ENCODE measurements at places on chromosomes 6 and 20. TPM values are rescaled to one million over a fixed set of nuclear protein-coding genes. Genes with fewer than 3 reads are reported as not detected.
A peak's percentile ranks its signal among the peaks of the same experiment; 100 is the strongest.

The MYCT1 gene
- total RNA-seq, result 120 TPM

The TXNDC5 gene
- total RNA-seq, result 1,097 TPM

The PRL gene
- total RNA-seq, result not detected

The RAET1L gene
- not detected for total RNA-seq

The VSX1 gene
- total RNA-seq, result not detected

- no peak for DNase-seq
These were observed 27.8 kb upstream of the TLDC2 start for GRCh38 chr20:36848078-36848660.

GRCh38 chr6:119584088-119584487 lies 234.5 kb upstream of the MAN1A1 start:
- DNase-seq, result no peak

DNA sequence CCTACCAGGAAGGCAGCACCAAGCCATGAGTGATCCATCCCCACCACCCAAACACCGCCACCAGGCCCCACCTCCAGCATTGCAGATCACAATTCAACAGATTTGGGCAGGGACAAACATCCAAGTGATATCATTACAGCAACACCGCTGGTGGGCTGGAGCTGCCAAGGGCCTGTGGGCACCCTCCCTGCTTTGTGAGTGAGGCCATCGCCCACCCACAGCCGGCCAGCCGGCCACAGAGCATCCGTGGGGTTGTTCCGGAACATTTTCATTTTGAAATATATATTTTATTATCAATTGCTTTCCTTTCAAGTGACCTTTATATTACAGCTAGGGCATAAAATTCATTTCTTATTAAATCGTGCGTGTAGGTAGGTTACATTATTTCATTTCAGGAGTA lies 286.0 kb upstream of the CDH4 start:
- DNase-seq, result no peak

GRCh38 chr20:44496976-44497375 lies 21.3 kb downstream of the TTPAL start:
- no peak for DNase-seq

- DNase-seq, result no peak
These were observed 85.4 kb downstream of the CDYL start for GRCh38 chr6:4861564-4861963.

- DNase-seq, result no peak
These were observed 61.1 kb upstream of the GTSF1L start for GRCh38 chr20:43787937-43788336.

DNA sequence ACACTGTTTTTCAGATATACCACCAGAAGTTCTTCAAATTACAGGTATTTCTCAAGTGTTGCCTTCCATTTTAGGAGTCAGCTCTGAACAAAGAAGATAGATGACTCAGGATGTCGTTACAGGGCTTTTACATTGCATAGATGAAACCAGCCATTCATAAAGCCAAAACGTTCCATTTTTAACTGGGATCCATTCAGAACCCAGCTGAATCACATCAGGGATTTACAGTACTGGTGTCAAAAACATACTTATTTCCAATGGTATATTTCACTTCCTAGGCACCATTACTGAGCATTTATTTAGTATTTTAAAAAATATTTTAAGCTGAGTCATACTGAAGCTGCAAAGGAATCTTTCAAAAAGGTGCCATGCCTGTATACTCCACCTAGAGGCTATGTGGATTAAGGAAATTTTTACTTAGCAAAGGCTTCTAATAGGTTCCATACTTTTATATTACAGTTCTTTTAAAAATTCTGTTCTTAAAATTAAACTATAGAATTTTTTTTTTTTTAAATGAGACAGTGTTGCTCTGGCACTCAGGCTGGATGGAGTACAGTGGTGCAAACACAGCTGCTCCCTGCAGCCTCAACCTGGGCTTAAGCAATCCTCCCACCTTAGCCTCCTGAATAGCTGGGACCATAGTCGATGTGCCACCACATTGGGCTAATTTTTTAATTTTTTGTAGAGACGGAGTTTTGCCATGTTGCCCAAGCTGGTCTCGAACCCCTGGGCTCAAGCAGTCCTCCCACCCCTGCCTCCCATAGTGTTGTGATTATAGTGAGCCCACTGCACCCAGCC lies 2.6 kb downstream of the ASF1A start:
- DNase-seq, result peak; percentile 41

- DNase-seq, result no peak
These were observed 48.7 kb upstream of the DDR1 start for GRCh38 chr6:30835576-30835975.

DNA sequence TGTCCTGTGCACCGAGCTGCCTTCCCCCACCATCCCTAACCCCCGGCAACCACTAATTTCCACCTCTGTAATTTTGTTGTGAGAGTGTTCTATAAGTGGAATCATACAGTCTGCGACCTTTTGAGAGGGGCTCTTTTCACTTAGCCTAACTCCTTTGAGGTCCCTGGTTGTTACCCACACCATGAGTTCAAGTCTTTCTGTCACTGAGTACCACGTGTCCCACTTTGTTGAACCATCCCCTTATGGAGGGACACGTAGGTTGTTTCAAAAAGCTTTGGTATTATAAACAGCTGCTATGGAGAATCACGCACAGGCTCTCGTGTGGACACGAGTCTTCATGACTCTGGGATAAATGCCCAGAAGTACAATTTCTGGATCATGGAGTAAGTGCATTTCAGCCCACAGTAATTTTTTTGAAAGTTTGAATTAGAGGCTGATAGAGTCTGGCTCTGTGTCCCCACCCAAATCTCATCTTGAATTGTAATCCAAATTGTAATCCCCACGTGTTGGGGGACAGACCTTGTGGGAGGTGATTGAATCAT lies 9.5 kb downstream of the FAM209B start:
- no peak for DNase-seq

DNA sequence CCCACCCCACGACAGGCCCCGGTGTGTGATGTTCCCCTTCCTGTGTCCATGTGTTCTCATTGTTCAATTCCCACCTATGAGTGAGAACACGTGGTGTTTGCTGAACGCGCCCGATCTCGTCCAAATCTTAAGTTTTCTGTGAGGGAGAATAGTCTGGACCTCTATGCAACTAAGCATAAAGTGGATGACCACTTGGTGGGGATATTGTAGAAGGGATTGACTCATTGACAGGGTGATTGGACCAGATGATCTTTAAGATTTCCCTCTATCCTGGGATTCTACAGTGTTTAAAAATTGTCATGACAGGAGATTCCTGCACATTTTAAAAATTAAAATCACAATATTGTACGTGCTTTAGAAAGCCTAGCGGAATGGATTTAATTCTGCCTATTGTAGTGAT lies 141.3 kb downstream of the TRMT11 start:
- DNase-seq, result no peak

GRCh38 chr20:20685635-20686034 lies 26.8 kb downstream of the RALGAPA2 start:
- DNase-seq, result no peak

DNA sequence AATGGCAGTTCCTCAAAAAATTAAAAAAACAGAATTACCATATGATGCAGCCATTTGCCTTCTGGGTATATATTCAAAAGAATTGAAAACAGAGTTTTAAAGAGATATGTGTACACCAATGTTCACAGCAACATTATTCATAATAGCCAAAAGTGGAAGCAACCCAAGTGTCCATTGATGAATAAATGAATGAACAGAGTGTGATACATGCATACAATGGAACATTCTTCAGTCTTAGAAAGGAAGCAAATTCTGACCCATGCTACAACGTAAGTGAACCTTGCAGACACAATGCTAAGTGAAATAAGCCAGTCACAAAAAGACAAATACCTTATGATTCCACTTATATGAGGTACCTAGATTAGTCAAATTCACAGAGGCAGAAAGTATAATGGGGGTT lies 34.7 kb upstream of the YWHAB start:
- no peak for DNase-seq

- DNase-seq, result no peak
These were observed 659.2 kb downstream of the HDGFL1 start for GRCh38 chr6:23228439-23229024.

- DNase-seq, result no peak
These were observed 26.8 kb downstream of the DACT2 start for GRCh38 chr6:168292826-168293225.

GRCh38 chr6:116008470-116009243 lies 52.0 kb downstream of the FRK start:
- no peak for DNase-seq

DNA sequence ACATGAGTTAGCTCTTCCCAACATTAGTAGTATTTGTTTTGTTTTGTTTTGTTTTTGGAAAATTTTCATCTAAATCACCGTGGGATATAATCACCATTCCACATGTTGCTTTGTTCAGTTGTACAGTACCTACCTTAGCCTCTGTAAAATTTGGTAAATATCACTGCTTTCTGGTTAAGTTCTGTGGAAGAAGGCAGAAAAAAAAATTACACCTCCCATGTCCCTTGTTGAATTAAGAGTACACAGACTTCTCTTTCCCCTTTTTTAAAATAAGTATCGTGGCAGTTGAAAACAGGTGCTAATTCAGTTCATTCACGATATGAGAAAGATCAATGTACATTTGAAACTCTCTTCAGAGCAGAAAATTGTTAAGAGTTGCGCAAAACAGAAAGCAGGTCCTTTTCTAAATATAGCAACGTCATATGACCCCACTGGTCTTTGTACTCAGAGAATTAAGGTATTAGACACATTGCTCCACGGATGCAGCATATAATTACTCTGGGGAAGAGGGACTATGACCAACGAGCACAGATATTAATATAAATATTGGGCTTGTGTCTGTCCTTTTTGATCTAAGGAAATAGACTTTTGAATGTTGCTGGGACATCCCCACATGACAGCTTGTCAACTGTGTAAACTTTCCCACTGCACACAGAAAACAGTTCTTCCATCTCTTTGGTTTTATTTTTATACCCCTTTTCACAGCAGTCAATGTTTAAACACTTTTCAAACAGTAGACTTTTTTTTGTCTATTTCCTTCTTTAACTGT lies 58.6 kb upstream of the ZNF217 start:
- DNase-seq, result no peak

DNA sequence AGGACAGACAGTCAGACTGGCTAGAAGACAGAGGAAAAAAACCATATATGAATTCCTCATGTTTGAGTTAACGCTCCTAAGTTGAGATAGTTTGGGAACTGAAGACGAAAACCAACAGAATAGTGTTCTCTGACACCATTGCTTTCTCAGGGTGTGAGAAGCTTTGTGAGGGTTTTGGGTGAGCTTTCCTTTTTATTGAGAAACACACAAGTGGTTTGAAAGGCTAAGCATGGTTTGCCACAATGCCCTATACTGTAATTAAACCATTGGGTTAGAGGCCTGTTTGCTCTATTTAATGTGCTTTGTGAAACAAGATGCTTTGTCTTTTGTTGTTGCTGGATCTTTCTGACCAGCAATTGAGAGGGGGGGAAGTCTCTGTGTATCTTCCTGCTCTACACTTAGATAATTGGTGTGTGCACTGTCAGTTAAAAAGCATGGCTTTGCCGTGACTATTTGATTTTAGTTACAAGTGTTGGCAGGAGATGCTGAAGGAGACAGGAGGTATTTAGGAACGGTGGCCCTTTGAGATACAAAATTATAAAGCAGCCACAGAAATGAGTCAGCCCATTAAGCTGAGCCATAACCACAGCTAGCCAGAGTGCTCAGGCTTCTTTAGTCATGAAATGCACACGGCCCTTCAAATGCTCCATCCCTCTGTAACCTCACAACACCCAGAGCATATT lies 273.0 kb upstream of the PREP start:
- no peak for DNase-seq

GRCh38 chr6:142474531-142475289 lies 172.9 kb downstream of the ADGRG6 start:
- peak; percentile 65 for DNase-seq

DNA sequence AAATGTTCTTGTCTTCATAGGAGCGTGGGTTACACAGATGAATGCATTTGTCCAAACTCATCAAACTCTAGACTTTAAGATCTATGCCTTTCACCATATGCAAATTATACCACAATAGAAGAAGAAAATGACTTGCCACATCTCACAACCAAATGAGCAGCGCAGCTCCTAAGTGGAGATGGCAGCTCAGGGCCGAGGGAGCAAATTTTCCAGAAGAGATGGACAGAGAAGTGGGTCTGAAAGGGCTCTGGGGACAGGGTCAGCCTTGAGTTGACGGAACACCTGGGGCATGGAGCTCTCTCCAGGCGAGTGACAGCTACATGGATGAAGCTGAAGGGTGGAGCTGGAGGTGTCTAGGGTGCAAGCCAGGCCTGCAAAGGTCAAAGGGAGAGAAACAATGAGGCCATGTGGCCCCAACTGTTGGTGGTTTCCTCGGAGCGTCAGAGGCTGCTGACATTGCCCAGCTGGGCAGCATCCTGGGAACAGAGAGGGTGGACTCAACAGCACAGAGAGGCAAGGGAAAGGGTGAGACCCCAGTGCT lies 228.3 kb downstream of the NRN1 start:
- DNase-seq, result no peak

GRCh38 chr6:152154559-152155356 lies 347.3 kb downstream of the ESR1 start:
- no peak for DNase-seq

GRCh38 chr6:129453073-129453472 lies 256.9 kb downstream of the ARHGAP18 start:
- no peak for DNase-seq

DNA sequence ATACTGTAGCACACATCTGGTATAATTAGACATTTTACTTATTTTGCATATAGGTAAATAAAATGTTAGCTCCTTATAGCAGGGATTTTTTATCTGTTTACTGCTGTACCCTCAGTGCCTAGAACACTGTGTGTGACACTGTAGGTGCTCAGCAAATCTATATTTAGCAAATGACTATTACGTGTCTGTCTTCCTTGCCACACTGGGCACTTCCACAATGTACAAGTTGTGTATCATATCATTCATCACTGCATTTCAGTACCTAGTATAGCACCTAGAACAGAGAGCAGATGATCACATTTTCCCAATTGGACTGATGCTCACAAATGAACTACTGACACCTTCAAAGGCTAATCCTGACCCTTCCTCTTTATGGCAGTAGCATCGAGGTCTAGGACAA lies 115.6 kb downstream of the MYB start:
- DNase-seq, result no peak

GRCh38 chr6:115617031-115617430 lies 443.7 kb downstream of the FRK start:
- DNase-seq, result no peak

- peak; percentile 4 for DNase-seq
These were observed 90.7 kb downstream of the KHDC1L start for GRCh38 chr6:73134588-73134987.

GRCh38 chr6:157831018-157831369 lies 7.9 kb downstream of the SNX9 start:
- peak; percentile 34 for DNase-seq

GRCh38 chr6:169452869-169453620 lies 199.4 kb upstream of the THBS2 start:
- DNase-seq, result no peak

GRCh38 chr6:55694148-55694547 lies 115.2 kb upstream of the HMGCLL1 start:
- no peak for DNase-seq

DNA sequence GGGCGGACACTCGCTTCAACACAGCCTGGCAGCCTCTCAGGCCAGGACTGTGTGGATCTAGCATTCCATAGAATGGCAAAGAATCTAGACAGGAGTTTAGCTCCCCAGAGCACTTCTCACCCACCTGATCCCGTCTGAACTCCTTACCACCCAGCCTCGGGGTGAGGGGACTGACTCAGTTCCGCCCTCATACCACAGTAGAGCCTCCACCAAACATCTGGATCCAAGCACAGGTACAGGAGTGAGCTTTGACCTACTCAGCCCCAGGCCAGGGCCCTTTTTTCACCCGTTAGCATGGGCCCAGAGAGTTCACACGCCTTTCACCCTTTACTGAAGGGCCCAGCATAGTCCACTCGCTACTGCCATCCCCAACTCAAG lies 715 bp downstream of the PSMF1 start:
- no peak for DNase-seq

GRCh38 chr6:13630499-13630898 lies 15.4 kb downstream of the NOL7 start:
- no peak for DNase-seq

Measured in dermis microvascular lymphatic vessel endothelial cell (primary cell).